ENCODE measurements at places on chromosomes 2 and 18.

DNA sequence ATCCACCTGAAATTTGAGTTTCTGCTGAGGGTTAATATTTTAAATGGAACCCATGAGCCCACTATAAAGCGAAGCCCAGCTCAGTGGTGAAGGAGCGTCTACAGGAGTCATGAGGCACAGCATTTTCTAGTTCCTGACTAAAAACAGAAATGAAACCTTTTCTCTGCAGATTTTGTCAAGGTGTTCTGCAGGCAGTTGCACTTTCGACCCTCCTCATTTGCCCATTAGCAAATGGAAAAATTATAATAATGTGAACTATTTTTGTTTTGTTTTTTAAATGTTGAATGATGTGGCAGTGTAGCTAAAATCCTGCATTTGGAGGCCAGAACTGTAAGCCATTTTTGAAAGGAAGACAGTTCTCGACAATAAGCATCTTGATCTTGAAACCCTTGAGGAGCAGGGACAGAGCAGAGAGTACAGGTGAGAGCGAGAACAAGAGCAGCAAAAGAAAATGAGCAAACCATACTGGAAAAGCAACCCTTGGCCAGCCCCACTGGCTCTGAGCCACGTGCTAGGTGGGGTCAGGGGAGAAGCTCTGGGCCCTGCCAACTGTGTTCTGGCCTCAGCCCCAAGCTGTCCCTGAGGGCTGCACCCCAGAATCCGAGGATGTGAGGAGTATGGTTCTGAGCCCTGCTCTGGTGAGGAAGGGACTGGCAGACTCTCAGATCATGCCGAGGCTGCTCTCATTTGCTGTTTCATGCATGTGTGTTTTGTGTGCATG is 26.4 kb upstream of the COPS8 start:
- no peak for DNase-seq

- DNase-seq: no peak
These were observed 361.5 kb downstream of the LPIN1 start for GRCh38 chr2:12107939-12108338.

- no peak for DNase-seq
These were observed 43.0 kb downstream of the WDSUB1 start for GRCh38 chr2:159243529-159243928.

DNA sequence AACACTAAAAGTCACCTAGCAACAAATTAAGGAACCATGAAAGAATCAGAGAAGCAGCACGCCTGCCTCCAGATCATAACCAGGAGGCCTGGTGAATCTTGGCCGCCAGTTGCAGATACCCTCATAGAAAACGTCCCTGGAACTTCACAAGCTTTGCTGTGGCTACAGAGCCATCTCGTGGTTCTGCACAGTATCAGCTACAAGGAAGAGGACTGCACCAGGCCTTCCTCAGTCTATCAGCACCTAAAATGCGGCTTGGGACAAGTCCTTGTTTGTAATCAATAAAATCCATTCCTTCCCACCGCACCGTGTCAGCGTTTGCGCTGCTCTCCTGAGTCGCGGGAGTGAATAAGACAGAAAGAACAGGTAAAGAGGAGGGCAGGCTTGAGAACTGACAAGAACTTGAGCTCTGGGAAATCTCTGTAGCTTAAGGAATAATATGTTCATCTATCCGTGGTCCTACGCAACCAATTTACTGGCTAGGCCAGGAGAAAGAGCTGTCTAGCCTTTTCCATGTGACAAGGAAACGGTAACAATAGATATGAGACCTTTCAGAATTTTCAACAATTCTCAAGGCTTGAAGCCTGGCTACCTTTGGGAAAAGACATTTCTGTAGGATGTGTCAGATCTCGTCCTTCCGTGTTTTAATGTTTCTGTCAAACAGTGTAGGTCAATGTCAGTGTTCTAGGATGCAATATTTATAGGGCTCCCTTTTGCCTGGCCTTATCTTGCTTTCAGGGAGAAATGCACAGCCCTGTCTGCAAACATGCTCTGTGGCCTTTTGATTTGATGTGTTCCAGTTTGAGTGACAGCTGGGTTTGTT is 128.5 kb upstream of the RAB12 start:
- DNase-seq: peak; percentile 17

- DNase-seq: no peak
These were observed 70.7 kb downstream of the ATF2 start for GRCh38 chr2:175097297-175097696.

DNA sequence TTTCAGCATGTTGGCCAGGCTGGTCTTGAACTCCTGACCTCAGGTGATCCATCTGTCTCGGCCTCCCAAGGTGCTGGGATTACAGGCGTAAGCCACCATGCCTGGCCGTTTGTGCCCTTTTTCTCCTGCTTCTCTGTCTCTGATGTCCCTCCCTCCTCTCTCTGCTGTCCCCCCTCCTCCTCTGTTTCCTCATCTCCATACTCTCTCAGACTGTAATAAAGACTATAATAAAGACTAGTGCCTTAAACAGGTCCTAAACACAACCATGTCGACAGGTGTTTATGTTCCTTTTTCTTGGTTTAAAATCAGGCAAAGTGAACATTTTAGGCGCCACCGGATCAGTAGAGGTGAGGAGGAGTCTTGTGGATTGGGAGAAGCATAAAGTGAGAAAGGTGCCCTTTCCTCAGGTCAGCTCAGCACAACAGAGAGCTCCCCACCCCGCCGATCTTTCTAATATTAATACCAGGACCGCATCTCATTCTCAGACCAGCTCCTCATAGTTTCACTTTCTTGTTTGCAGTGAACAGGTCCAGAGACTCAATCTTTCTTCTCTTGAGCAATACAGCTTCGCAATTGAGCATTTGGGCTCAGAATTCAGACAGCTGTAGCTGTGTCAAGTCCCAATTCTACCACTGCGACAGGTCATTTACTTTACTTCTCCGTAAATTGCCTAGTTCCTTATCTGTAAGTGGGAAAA is 23.7 kb downstream of the TIMM21 start:
- no peak for DNase-seq

DNA sequence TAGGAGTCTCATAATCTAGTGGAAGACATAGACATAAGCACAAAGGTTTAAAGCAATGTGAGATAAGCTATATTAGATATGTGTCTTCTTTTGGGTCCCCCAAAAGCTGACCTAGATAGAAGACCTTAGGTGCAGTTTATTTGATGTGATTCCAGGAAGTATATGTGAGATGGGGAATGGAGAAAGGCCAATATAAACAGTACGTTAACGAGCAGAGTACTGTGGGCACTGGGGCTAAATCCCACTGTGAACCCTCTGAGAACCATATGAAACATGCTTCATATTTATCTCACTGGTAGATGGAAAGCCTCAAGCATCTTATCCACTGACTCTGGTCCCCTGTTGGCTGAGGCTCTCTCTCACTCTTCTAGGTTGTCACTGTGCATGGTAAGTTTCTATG is 62.6 kb upstream of the ZC3H15 start:
- no peak for DNase-seq

- peak; percentile 48 for DNase-seq
These were observed 547 bp downstream of the SLC35F5 start for GRCh38 chr2:113755835-113756354.

GRCh38 chr2:182144041-182144775 is 158.6 kb downstream of the PPP1R1C start:
- DNase-seq: no peak

DNA sequence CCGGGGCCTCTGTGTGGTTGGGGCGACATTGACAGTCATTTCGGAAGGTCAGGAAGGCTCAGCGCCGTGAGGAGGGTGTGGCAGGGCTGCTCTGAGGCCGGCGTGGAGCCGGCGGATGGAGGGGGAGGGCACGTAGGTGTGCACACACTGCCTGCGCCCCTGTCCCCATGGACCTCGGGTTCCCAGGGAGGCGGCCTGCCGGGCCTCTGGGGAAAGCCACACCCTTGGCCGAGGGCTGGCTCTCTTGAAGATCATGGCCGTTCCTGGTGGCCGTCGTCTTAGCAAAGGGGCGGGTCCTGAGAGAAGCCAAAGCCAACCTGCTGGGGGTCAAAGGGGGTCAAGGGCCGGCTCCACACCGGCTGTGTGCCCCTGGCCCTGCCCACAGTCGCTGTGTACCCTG is 11.9 kb downstream of the GPC1 start:
- no peak for DNase-seq

- DNase-seq: no peak
These were observed 751.1 kb upstream of the FANCL start for GRCh38 chr2:58992062-58992706.

- DNase-seq: no peak
These were observed 298.9 kb downstream of the TCF4 start for GRCh38 chr18:55289048-55289447.

DNA sequence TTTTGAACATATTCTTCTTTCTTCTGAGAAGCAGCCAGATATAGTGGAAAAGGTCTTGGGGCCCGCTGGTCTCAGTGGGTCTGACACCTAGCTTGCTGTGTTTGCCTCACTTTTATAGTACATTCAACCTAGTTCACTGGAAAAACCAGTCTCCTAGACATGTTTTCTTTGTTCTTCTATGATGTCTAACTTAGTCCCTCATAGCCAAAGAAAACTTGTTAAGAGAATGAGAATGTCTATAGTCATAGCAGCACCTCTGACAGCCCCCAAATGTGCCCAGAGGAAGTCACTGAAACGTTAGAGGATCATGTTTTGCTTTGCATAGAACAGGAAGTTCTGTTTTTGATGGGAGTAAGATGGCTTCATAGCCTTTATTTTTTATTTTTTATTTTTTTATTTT is 40.3 kb downstream of the TNFRSF11A start:
- DNase-seq: no peak

DNA sequence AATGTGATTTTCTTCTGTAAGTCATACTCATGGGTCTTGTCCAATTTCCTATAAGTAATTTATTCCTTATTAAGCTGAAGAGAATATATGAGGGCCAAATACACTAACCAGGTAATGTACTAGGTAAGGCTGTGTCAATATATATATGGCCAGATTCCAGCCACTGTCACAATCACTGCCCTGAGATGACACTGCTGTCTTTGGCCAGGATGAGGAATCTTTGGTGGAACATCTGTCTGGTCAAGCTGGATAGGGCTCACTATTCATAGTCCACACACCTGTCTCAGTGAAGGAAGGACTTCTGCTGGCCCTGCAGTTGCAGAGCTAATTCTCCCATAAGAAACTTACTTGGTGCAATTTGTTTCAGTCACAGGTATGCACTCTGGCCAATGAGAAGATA is 11.3 kb downstream of the MSTN start:
- DNase-seq: no peak

DNA sequence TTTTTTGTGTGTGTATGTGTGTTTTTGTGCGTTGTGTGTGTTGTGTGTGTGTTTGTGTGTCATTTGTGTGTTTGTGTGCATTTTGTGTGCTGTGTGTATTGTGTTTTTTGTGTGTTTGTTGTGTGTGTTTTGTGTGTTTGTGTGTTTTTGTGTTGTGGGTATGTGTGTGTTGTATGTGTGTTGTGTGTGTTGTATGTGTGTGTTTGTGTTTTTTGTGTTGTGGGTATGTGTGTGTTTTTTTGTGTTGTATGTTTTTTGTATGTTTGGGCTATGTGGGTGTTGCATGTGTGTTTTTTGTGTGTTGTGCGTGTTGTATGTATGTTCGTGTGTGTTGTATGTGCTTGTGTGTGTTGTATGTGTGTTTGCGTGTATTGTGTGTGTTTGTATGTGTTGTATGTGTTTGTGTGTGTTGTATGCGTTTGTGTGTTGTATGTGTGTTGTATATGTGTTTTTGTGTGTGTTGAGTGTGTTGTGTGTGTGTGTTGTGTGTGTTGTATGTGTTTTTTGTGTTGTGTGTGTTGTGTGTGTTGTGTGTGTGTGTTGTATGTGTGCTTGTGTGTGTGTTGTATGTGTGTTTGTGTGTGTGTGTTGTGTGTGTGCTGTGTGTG is 275.3 kb downstream of the HRH4 start:
- DNase-seq: no peak

DNA sequence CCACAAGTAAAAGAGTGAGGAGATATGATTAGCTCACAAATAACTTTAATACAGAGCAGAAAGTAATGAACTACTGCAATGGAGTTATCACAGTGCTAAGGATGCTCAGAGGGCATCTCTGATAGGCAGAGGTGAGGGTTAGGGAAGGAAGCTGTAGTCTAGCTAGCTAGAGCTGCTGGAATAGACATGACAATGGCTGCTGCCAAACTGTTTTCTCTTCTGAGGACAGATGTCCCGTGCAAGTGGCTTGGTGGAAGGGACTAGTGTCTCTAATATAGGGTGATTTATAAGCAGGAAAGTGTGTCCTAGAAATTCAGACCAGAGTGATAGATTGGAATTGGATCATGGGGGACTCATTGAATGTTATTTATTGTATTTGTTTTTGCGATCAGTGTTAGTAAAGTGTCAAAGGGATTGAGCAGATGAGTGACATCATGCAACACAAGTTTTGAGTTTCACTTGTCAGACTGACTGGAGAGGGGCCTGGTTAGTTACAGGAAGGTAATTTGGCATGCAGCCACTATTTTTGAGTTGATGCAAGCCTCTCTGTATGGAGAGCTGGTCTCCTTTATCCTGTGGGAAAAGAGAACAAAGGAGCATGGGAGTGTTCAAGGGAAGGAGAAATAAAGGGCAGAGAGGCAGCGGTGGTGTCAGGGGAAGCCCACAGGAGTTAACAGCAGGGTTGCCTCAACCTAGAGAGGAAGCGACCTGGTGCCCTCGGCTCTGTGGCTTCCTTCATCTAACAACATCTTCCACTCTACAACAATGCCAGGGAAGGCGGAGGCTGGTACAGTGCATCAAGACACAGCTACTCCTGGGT is 1.9 kb downstream of the CTLA4 start:
- no peak for DNase-seq

- no peak for DNase-seq
These were observed 96.7 kb downstream of the RHOB start for GRCh38 chr2:20543469-20544152.

GRCh38 chr18:45962866-45963265 is 4.3 kb downstream of the EPG5 start:
- no peak for DNase-seq

DNA sequence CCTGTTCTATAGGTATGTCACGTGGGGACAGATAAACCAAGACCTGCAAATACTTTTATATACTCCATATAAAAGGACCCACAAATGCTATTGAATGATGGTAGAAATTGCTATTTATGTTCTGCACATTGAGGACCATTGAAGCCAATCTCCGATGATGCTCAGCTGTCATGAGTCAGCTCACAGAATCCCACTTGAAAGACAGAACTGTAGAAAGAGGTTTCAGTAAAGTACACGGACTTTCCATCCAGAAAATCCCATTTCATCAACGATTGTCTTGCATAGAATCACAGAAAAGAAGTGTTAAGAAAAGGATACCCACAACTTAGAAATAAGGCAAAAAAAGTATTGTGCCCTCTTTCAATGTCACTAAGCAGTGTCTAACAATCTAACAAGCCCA is 169.0 kb upstream of the COPS8 start:
- no peak for DNase-seq

DNA sequence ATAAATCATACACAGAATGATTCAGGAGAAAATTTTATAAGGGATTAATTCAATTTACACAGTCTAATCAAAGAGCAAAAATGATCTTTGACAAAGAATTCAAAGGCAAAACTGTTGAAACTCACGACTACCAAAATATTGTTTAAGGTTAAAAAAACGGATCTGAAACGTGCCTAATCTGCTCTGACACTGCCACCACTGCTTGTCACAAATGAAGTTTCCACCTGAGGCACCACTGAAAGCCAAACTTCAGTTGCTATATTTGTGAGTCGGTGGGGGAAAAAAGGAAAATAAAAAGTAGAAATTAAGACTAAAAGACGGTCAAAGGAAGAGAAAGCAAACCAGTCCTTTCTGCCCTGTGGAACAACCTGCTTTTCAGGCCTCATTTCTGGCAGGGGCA is 140.6 kb upstream of the DNMT3A start:
- no peak for DNase-seq

Data from caudate nucleus (tissue), 63 donors.